ENCODE measurements at places on chromosomes 2 and 18.

- DNase-seq, result no peak
These were observed 1027.7 kb downstream of the TMEM182 start for GRCh38 chr2:103789381-103790095.

GRCh38 chr2:237184919-237185552 is 99.3 kb downstream of the COPS8 start:
- DNase-seq, result no peak

GRCh38 chr2:34242763-34243123 is 643.6 kb upstream of the FAM98A start:
- no peak for DNase-seq

GRCh38 chr2:98911376-98912154 is 24.5 kb downstream of the CRACDL start:
- DNase-seq, result no peak

- no peak for DNase-seq
These were observed 32.6 kb downstream of the MARCHF4 start for GRCh38 chr2:216339456-216340279.

DNA sequence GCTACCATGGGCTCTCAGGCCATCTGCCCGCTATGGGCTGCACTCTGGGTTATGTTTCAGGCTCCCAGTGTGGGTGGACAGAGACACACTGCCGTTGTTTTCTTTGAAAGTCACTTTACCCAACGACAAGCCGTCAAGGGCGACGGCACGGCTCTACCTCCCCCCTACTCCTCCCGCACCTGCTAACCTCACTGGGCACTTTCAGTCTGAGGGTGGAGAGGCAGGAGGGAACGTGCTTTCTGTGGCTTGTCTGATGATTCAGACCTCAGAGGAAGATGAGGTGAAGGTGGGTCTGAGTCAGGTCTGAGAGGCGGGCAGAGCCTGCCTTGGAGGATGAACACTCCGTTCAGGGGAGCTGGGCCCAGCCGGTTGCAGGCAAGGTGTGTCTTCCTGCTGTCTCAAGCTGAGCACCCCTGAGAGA is 147.6 kb upstream of the HDAC4 start:
- DNase-seq, result peak; percentile 58

DNA sequence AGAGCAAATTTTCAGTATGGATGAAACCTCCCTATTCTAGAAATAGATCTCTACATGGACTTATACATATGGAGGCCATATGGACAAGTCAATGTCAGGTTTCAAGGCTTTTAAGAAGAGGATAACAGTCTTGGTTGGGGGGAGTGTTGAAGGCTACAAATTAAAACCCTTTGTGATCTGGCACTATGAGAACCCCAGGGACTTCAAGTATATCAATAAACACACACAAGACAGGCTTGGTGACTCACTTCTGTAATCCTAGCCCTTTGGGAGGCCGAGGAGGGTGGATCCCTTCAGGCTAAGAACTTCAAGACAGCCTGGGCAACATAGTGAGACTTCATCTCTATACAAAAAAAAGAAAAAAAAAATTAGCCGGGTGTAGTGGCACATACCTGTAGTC is 127.2 kb upstream of the SP5 start:
- DNase-seq, result no peak

GRCh38 chr2:222535477-222535876 is 111.1 kb downstream of the SGPP2 start:
- no peak for DNase-seq

DNA sequence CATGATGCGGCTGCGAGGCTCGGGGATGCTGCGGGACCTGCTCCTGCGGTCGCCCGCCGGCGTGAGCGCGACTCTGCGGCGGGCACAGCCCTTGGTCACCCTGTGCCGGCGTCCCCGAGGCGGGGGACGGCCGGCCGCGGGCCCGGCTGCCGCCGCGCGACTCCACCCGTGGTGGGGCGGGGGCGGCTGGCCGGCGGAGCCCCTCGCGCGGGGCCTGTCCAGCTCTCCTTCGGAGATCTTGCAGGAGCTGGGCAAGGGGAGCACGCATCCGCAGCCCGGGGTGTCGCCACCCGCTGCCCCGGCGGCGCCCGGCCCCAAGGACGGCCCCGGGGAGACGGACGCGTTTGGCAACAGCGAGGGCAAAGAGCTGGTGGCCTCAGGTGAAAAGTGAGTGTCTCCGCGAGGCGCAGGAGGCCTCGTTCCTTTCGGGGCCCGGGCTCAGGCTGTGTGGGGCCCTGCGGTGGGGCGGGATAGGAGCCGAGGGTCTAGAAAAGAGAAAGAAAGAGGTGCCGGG is 520 bp downstream of the GLS start:
- DNase-seq, result no peak
